ENCODE measurements at places on chromosomes 6 and 20. TPM values are rescaled to one million over a fixed set of nuclear protein-coding genes. Genes with fewer than 3 reads are reported as not detected.

DNA sequence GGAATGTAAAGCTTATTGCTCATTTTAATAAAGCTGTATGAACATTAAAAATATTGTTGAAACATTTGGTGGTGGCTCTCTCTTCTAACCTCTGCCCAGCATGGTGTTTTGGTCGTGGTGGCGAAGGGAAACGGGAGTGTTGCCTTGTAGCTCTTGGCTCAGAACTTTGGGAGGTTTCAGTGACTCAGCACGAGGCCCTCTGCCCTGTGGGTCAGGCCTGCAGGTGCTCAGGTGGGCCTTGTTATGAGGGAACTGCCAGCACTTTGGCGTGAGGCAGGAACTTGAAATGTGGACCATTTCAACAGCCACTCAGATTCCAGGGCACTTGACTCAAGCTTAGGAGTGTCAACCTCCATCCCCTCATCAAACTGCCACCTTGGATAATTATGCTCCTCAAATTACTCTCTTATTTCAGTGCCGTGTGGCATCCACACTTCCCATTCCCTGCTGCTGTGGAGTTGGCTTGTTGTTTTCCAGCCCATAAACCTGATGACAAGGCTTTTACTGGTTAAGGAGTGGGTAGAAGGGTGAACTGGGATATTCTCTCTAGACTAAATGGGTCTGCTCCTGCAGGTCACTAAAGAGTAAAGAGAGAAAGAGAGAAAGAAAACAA is 36.3 kb downstream of the PRDM1 start:
- DNase-seq = no peak

- DNase-seq = no peak
Measured at GRCh38 chr6:165827190-165827518, 164.1 kb upstream of the PDE10A start.

GRCh38 chr20:64146301-64146935 is 17.8 kb upstream of the MYT1 start:
- no peak for DNase-seq

DNA sequence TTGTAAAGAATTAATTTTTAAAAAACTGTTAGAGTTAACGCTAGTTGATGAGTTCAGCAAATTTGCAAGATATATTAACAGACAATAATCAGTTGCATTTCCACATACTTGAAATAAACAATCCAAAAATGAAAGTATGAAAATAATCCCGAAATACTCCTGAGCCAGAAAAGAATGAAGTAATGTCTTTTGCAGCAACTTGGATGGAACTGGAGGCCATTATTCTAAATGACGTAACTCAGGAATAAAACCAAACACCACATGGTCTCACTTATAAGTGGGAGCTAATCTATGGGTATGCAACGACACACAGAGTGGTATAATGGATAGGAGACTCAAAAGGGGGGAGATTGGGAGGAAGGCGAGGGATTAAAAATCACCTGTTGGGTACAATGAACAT is 872.9 kb upstream of the GJE1 start:
- DNase-seq = no peak

GRCh38 chr6:37352384-37352783 is 1.4 kb upstream of the RNF8 start:
- no peak for DNase-seq

GRCh38 chr6:31918069-31918720 is 9.3 kb upstream of the C2 start:
- no peak for DNase-seq

- DNase-seq = no peak
Measured at GRCh38 chr6:22801831-22802230, 232.5 kb downstream of the HDGFL1 start.

DNA sequence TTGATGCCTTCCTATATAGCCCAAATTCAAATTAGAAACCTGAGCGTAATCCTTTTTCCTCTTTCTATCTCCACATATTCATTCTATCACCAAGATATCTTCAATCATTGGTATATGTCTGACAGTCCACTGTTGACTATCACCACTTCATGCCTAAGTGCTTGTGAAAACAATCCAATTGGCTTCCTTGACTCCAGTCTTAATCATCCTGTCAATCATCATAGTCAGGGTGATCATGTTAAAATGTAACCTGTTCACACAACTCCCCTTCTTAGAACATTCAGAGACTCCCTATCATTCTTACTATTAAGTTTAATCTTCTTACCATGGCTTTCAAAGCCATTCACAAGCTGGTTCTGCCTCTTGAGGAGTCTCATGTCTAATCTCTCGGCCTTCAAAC is 616.7 kb downstream of the PHF3 start:
- DNase-seq = no peak

GRCh38 chr6:38638941-38639497 is 710 bp downstream of the BTBD9 start:
- peak; percentile 79 for DNase-seq

DNA sequence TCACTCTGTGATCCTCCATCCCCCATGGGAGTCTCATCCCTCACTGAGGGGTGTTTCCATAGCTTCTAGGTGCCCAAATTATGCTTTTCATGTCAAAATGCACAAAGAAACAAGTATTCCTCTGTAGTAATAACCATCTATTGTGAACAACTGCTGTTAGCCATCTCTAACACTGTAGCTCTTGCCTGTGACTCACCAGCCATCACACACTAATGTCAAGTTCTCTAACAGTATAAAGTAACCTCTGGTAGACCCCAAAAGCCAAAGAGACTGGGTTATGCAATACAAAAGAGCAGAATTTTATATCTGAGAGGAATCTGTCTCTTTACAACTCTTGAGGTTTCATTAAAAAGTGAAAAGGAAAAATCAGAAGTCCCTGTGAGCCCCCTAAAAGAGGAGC is 25.4 kb upstream of the IYD start:
- DNase-seq = no peak

GRCh38 chr6:75397656-75398465 is 95.7 kb downstream of the FILIP1 start:
- DNase-seq = peak; percentile 78

Gene SIGLEC1
- polyA plus RNA-seq = 2.4 TPM

Gene NINL
- 62.4 TPM for polyA plus RNA-seq

Gene RPS21
- polyA plus RNA-seq = 928 TPM
